ENCODE measurements at places on chromosomes 2 and 18.

DNA sequence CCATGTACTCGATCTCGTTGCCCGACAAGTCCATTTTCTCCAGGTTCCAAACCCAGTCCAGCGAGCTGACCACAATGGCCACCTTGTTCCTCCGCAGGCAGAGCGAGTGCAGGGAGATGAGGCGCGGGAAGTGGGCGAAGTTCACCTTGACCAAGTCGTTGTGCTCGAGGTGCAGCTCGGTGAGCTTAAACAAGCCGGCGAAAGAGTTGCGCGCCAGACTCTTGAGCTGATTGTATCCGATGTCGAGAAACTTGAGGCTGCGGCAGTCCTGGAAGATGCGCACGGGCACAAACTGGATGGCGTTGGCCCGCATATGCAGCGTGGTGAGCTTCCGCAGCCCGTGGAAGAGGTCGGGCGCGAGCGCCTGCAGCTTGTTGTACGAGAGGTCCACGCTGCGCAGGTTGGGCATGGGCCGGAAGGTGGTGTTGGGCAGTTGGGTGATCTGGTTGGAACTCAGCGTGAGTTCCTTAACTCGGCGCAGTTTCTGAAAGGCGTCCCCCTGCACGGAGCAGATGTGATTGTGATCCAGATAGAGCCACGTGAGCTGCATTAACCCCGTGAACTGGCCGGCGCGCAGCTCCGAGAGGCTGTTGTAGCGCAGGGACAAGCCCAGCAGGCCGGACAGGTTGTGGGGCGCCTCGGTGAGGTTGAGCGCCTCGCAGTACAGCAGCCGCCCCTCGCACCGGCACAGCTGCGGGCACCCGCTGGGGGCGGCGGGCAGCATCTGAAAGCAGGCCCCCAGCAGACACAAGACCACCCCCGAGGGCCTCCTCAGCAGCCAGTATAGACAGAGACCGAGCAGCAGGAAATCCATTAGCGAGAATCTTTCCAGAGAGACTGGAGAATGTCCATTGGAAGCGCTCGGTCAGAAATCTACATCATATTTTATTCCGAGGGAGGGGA is 1.3 kb downstream of the LRRTM1 start:
- DNase-seq, result peak; percentile 12

DNA sequence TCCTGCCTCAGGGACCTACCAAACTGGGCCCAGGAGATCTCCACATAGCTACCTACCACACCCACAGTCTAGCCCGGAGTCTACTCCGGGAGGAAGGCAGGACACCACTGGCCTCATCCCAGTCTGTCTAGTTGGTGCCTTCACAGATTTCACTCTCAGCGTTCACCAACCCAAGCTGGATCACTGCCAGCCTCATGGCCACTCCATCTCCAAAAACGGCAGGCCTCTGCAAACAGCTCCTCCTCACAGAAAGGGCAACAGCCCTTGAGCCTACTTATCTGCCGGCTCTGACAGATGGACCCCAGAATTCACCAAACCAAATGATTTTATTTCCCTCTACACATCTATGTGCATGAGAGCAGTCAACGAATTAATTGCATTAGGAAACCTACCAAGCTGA is 61.3 kb downstream of the NCKAP5 start:
- DNase-seq, result no peak

DNA sequence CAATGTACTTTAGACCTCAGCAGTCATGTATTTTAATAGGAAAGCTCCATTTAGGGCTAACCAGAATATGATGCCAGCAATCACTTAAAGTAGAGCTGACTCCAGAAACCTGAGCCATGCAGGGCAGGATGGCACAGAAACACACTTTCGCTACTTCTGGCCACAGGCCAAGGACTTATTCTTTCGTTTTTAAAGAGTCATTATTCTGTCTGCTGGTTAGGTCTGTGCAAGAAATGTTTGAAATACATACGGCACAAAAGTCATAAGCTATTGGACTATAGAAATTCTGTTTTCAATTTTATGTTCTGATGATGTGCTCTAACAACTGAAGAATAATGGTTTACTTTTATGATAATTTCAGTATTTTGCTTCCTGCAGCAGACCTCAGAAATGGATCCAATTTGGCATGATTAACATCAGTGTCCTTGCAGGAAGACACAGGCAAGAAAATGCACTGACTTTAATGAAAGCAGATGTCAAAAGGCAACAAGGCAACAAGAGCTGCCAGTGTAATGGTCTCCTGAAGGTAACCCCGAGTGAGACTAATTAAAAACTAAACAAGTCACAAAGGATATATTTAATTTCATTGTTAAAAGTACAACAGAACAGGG is 114.4 kb upstream of the CHRNA1 start:
- DNase-seq, result peak; percentile 41

DNA sequence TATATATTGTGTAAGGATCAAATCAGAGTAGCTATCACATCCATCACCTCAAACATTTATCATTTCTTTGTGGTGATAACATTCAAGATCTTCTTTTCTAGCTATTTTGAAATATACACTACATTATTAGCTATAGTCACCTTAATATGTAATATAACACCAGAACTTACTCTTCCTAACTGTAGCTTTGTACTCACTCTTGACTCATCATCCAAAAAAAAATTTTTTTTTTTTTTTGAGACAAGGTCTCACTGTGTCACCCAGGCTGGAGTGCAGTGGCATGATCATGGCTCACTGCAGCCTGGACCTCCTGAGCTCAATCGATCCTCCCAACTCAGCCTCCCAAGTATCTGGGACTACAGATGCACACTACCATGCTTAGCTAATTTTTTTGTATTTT is 153.3 kb downstream of the EML6 start:
- no peak for DNase-seq

GRCh38 chr2:195610717-195611116 is 46.3 kb upstream of the SLC39A10 start:
- no peak for DNase-seq

DNA sequence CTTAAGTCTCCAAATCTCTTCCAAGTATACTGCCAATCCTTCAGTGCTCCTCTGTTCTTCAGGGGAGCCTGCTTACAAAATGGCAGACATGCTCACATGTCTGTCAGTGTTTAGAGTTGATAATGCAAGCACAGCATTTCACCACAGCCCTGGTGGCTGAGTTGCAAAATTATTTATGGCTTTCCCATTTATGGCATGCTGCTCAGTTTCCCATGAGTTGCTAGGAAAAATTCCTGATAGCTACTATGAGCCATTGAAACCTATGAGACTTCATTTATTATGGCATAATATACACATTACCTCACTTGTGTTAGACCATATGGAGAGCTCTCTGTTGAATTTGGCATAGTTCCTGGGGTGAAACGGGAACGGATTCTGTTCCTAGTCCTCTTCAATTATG is 448.7 kb upstream of the TCF4 start:
- no peak for DNase-seq

- DNase-seq, result no peak
Observed at GRCh38 chr18:12668041-12668440, 10.1 kb upstream of the SPIRE1 start.

GRCh38 chr2:62455957-62456692 is 49.9 kb downstream of the TMEM17 start:
- DNase-seq, result no peak

- no peak for DNase-seq
Observed at GRCh38 chr2:38407111-38407682, 30.1 kb upstream of the ATL2 start.

DNA sequence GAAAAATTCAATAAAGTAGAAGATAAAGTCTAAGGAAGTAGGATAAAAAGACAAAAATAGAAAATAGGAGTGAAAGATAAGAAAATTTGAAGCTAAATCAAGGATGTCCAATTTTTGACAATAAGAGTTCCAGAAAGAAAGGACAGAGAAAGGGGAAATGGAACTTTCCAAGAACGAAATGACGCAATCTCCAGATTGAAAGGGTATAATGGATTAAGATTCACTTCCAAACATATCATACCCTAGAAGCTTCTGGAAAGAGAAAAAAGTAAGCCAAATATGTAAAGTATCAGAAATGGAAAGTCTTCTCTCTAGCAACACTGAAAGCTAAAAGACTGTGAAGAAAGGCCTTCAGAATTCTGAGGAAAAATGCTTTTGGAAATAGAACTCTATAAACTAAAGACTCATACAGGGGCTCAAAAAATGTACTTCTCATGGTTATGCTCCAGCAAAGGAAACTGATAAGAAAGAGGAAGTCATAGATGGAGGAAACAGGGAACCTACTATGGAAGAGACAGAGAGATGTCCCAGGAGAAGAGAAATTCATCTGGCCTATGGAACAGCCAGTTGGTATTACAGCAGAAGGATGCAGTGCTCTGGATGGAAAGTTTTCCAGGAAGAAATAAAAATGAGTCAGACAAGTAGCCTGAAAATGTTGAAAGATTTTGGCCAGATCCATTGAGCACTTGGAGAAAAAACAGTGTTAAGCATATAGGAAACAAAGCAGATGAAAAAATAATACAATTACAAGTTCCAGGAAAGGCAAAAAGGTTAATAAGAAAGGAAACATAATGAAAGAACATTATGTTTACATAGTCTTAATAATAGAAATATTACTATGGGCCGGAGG is 20.1 kb downstream of the CASP8 start:
- no peak for DNase-seq

GRCh38 chr2:83696838-83697237 is 762.2 kb downstream of the SUCLG1 start:
- no peak for DNase-seq
